SJCRH30 (cell line): ENCODE measurements at places on chromosomes 16 and 17.

DNA sequence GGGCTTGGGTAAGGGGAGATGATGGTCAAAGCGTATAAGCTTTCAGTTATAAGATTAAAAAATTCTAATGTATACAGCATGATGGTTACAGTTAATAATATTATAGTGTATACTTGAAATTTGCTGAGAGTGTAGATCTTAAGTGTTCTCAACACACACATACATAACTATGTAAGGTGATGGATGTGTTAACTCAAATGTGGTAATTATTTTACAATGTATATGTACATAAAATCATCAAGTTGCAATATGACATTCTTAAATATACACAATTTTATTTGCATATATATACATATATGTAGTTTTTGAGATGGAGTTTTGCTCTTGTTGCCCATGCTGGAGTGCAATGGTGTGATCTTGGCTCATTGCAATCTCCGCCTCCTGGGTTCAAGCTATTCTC lies 7.2 kb downstream of the ZKSCAN2 start:
- DNase-seq = no peak

- DNase-seq = peak; percentile 33
Observed at GRCh38 chr16:1773703-1774447, 941 bp upstream of the MRPS34 start.

- no peak for DNase-seq
Observed at GRCh38 chr17:61406971-61407911, 7.6 kb downstream of the TBX2 start.

- no peak for DNase-seq
Observed at GRCh38 chr17:55959756-55960155, 193.5 kb upstream of the ANKFN1 start.

DNA sequence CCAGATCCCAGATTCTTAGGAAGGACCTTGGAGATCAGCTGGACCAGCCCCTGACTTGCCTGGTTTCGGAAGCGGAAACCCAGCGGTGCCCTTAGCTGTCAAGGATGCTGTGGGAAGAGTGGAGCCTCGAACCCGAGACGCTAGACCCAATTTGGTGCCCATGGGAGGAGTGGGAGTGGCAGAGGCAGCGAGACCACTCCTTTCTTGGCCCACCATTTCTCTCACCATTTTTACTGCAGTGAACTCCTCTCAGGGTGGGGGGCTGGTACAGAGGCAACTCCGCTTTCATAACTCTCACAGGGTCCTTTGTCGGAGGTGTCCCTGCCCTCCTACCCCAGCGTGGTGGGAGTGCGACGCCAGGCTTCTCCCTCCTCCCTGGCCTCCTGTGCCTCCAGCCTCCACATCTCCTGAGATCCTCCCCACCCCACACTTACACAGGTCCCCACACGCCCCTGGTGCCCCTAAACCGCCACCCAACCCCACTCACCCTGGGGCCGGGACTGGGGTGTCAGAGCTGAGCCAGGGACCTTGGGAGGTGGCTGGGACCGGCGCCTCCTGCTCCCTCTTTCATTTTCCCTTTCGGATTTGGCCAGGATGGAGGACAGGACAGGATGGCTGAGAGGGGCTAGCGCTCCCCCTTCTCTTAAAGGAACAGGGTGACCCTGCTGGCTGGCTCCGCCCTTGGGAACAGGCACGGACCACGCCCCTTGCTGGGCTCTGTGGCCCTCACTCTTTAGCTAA lies at the start of gene GJD3:
Gene GJD3, minus strand, starts transcription at position 617 of the 741 bp plus-strand sequence. CDS start 922 bp downstream, outside the sequence.
- DNase-seq = no peak

DNA sequence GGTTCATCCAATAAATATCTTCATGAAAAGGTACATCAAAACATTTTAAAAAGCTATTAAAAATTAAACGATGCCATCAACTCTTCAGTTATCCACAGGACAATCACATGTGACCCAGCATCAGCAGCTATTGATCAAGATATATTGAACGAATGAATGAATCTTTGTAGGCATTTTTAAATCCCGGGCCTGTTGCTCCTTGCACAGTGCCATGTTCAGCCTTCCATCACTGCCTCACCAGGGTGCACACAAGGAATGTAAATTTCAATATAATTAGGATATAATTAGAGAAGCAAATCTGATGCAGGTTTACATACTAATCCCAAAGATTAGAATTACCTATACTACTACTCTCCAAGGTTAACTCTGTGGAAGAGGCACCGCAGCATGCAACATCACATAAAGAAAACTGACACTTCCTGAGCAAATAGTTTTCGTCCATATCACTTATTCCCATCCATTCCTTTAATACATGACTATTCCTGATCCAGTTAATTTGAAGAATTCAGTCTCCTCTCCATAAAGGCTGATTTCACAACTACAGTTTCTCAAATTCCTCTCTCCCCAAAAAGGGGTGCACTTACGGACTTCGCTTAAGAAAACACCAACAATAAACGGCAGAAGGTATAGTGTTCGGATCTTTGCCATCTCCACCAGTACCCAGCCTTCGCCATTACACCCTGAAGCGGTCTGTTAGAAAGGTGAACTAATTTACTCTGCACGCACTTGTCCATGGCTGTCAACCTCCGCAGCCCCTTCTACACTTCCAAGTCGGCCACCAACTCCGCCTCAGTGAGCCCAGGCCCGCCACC lies 938 bp downstream of the NCOR1 start:
- no peak for DNase-seq

- DNase-seq = no peak
Observed at GRCh38 chr17:44118427-44119050, 4.9 kb downstream of the HDAC5 start.

DNA sequence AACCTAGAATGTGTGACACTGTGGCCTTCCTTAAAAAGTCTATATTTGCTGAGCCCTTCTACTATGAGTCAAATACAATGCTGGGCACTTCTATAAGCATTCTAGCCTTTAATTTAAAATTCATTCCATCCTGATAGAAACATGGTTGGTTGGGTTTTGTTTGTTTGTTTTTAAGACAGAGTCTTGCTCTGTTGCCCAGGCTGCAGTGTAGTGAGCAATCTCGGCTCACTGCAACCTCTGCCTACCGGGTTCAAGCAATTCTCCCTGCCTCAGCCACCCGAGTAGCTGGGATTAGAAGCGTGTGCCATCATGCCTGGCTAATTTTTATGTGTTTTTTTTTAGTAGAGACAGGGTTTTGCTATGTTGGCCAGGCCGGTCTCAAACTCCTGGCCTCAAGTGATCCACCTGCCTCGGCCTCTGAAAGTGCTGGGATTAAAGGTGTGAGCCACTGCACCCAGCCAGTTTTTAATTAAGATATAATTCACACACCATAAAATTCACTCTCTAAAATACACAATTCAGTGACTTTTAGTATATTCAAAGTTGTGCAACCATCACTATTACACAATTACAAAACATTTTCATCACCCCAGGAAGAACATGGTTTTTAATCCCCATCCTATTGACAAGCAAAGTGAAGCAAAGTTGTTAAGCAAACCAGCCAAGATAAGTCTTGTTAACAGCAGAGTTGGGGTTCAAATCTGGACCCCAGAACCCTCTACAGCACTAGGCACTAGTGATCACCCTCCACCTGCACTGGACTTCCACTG lies 42.8 kb downstream of the CMTM4 start:
- DNase-seq = no peak

DNA sequence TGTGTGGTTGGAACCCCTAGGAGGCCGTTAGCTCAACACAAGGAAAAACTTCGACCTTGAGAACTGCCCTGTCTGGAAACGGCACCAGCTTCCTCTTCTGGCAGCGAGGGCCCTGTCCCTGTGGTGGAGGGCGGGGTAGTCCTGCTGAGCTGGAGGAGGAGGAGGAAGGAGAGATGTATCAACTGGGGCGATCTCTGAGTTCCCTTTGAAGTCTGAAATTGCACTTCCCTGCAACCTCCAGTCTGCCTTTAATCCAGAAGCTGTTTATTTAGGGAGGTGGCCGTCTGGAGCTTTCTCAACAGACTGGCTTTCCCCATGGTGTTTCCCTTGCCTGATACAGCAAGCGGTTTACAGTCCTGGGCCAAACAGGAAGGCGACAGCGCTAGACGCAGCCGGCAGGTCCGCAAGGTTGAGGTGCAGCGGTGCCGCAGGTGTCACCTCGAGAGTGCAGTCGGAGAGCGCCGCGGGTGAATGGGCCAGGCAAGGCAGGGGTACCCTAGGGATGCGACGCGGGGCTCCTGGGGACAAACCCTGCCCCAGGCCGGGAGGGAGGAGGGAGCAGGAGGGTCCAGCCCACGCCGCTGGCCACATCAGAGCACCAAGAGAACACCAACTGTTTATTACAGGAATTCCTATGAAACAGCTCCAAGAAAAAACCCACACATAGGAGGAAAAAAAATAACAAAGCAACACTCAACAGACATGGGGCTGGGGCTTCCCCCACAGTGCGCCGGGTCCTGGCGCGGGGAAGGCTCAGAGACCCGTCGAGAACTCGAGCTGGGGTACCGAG lies 11.4 kb upstream of the MRPS23 start:
- peak; percentile 21 for DNase-seq

GRCh38 chr17:68657576-68657975 lies 56.4 kb upstream of the FAM20A start:
- peak; percentile 45 for DNase-seq

DNA sequence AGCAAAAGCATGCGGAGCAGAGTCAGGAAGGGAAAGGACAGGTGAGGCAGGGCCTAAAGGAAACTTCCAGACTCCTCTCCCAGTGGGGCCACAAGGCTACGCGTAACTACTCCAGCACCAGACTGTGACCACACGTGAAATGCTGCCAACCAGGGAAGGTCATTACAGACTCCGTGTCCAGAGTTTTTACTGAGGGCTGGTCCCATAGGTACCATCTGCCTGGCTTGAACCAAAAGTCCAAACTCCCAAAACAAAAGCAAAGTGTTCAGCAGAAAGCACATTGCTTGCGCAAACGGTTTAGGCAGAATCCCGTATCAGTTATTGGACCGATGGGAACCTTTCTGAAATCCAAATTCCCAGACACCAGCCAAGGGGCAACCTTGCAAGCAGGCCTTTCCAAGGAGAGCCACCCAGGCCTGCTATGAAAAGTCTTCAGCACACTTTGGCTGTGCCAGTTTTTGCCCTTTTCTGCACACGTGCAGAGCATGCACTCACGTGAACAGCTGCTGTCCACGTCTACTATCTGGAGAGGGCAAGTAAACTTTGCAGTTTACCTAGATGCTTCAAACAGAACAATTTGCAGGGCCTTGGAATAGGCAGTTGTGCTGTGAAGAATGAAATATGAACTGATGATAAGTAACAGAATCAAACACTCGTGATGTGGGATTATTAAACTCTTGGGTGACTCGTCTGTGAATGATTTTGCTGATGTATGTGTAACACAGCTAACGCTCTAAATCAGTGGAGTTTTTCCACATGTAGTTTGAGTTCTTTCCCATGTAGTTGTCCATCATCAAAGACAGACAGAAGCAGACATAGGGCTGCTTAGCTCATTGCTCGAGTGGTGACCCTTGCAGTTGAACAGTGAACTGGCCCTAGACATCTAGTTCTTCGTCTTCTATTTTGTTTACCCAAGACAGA lies 58.1 kb upstream of the CRISPLD2 start:
- DNase-seq = no peak

DNA sequence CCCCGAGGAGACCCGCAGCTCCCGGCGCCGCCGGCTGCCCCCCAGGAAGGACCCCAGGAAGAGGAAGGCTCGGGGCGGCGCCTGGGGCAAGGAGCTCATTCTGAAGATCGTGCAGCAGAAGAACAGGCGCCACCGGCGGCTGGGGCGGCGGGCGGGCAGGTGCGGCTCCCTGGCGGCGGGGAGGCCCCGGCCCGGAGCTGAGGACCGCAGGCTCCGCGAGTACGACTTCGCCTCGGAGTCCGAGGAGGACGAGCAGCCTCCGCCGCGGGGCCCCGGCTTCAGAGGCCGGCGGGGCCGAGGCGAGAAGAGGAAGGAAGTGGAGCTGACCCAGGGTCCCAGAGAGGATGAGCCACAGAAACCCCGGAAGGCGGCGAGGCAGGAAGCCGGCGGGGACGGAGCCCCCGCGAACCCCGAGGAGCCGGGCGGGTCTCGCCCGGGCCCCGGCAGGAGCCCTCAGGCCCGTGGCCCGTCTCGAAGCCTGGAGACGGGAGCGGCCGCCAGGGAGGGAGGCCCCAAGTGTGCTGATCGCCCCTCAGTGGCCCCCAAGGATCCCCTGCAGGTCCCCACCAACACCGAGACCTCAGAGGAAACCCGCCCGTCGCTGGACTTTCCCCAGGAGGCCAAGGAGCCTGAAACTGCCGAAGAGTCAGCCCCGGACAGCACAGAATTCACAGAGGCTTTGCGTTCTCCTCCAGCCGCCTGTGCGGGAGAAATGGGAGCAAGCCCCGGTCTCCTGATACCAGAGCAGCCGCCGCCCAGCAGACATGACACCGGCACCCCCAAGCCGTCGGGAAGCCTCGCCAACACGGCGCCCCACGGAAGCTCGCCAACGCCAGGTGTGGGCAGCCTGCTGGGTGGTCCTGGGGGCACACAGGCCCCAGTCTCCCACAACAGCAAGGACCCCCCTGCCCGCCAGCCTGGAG lies 22.3 kb upstream of the ZFPM1 start:
- DNase-seq = no peak
